ENCODE measurements at places on chromosomes 11 and 22.

DNA sequence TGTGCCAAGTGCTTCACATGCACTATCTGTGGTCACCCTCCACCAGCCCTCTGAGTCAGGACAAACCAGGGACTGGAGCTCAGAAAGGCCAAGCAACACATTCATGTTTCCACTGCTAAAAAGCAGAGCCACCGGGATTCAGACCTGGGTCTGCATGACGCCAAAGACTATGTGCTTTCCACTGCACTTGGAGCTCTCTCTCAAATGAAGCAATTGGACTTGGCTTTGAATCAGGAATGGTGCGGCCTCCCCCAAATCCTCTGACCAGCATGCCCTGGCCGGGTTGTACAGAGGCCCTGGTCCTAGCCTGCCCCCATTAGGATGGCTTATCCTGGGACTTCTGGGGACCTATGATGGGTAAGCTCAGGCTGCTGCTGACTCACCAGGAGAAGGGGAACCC lies 80.7 kb downstream of the PKNOX2 start:
- DNase-seq: no peak

GRCh38 chr11:123216249-123216648 lies 21.2 kb upstream of the CLMP start:
- no peak for DNase-seq

DNA sequence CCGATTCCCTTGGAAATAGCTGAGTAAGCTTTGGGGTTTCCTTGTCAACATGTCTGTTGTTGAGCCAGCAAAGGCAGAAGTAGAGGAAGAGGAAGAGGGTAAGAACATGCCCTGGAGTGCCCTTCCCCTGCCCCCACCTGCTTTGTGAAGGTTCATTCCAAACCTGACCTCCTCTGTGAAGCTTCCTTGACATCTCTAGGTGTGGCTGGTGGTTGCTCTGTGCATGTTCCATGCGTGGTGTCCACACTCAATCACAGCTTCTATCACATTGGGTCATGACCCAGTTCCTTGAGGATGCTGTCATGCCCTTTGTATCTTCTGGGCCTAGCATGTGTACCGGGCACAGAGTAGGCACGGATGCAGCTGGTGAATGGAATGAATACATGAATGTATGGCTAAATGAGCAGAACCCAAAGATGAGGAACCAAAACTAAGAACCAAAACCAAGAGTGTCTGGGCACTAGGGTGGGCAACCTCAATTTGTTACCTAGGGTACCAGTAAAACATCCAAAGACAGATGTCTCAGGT lies 23.7 kb upstream of the FXYD6 start:
- DNase-seq: no peak

GRCh38 chr22:46047841-46048595 lies 71.1 kb upstream of the WNT7B start:
- no peak for DNase-seq

DNA sequence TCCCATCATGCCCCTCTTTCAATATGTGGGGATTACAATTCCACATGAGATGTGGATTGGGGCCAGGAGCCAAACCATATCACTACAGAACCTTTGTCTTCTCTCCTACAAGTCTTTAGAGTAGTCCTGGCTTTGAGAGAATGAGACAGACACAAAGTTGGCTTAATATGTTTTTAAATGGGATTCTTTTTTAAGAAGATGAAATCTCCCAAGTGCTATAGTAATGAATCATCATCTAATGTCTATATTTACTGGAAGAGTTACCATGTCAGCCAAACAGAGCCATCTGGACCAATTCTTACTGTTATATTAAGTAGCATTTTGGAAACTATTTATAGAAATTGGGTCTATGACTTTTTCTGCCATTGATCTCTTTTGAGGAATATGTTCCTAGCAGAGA lies 38.1 kb upstream of the CARD18 start:
- no peak for DNase-seq

DNA sequence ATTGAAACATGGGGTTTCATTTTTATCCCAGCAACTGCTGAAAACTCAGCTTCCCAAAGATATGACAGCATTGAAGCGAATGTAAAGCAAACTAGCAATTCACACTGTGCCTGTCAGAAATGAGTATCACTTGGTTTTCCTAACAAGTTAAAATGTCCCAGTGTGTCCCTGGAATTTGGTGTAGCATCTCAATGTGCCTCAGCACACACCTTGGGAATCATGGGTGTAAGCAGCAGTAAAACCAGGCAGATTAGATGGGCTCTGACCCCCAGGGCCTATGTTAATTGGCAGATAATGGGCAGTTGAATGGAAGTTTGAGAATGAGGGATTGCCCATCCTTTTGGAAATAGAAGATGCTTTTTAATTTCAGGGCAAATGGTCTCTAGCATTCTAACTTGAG lies 784.9 kb upstream of the LRRC4C start:
- DNase-seq: no peak

DNA sequence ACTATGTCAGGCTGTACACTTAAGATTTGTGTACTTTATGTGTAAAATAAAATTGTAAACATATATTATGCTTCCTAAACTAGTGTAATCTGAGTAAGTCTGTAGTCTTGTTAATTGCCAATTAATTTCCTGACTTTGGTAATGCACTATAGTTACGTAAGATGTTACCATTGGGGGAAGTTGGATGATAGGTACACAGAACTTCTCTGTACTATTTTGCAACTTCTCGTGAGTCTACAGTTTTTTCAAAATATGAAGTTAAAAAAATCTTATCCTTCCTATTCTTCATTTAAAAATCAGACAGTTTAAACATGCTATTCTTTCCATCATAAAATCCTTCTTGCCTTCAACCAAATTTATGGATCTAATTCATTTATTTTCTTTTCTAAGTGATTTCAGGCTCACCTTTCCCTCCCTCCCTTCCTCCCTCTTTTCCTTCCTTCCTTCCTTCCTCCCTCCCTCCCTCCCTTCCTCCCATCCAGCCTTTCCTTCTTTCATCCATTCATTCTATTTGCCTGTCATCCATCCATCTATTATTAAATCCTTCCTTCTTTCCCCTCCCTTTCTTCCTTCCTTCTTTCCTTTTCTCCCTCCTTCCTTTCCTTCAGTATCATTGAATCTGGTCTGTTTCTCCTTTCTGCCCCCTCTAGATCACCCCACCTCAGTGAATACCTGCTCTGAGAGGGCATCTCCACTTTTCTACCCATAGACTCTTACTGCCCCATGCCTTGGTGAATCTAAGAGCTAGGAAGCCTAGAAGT lies 22.1 kb upstream of the ASCC2 start:
- DNase-seq: no peak

- DNase-seq: no peak
These were observed 234.3 kb downstream of the TBC1D22A start for GRCh38 chr22:46996595-46997310.

GRCh38 chr11:110445437-110445836 lies 15.7 kb downstream of the FDX1 start:
- DNase-seq: no peak

GRCh38 chr11:4884361-4884760 lies 2.7 kb downstream of the OR51T1 start:
- no peak for DNase-seq

- no peak for DNase-seq
These were observed 77.8 kb downstream of the GRIK4 start for GRCh38 chr11:120589376-120589775.

- DNase-seq: no peak
These were observed 201.3 kb upstream of the BLID start for GRCh38 chr11:122317305-122317704.

DNA sequence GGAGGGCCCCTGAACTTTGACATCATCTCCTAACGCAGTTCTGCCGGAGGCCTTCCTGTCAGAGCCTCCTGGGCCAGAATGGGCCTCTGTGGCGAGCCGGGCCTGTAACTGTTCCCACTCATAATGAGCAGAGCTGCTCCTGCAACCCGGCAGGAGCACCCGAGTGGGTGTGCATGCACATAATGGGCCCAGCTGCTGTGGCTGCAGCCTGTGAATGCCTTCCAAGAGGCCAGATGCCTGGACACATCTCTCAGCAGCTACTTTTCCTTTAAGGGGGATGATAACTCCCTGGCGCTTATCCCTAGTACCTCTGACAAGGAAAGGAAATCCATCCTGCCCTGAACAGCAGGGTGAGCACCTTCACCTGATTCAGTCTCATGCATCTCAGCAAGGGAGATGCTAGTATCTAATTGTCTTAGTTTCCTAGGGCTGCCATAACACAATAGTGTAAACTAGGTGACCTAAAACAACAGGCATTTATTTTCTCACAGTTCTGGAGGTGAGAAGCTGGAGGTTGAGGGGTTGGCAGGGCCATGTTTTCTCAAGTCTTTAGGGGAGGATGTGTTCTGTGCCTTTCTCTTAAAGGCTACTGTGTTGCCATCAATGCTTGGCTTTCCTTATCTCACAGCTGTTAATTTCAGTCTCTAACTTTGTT lies 120.5 kb downstream of the TEAD1 start:
- no peak for DNase-seq

DNA sequence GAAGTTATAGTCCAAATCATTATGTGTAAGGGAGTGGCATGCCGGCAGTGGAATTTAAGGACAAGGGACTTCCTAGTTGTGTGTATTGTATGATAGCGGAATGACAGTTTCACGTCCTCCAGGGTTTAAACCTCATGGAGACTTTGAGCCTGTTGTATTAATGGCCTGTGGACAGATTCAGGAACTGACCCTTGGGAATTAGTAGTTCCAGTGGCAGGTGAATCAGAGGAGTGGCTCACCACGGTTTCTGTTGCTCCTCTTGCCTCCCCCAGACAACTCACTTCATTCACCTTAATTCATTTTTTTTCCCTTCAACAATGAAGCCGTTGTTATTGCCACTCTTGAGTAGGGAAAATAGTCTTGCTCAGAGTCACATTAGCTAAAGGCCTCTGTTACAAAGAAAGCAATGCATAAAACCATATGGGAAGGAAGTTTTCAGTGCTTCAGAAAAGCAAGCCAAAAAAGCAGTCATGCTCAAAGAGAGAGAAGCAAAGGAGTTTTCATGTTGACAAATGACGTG lies 22.6 kb downstream of the AMOTL1 start:
- no peak for DNase-seq

DNA sequence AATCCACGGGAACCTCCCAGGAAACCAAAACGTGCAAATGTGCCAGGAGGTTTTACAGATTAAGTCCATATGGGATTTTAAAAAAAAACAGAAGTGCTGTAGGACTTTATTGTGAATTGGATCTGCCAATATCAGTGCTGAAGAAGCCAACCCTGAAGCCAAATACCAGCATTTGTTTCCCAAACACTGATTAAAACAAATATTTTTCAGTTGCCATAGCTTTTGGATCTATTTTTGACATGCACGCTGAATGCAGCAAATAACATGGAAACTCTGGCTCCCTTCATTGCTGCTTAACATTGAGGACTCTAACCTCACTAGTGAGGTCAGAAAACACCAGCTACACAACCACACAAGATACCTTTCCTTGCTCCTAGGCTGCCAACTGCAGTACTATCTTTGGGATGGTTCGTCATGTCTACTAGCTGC lies 28.4 kb upstream of the SIK2 start:
- no peak for DNase-seq

DNA sequence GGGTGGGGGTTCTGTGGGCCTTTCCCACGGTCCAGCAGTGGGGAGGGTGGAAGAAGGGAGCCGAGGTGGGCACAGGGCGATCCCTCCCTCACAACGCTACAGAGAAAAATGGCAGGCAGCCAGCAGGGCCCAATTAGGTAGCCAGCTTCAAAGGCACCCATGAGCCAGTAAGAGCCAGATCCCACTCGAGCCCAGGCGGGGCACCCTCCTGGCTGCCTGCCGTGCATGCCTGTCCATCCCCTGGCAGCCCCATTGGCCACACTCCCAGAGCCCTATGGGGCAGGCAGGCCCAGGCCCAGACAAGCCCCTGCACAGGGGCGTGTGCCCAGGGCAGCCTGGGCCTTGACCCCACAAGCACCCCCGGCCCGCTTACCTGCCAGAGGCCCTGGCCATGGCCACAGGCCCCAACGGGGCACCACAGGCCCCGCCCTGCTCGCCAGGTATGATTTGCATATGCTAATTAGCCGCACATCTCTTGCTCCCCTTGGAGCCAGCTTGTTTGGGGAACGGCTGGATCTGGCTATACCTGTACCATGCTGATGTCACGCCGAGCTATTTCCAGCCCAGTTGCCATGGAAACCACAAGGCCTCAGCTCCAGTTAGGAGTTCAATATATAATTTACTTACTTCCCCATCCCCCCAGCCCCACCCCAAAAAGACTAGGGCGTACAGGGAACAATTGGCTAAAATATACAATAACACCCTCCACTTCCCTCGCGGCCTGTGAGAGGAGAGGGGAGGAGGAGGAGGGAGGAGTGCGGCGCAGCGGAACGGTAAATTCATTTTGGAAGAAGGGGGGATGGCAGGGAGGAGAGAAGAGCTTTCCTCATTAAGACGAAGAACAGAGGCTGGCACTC lies 47.5 kb upstream of the TCF20 start:
- no peak for DNase-seq

DNA sequence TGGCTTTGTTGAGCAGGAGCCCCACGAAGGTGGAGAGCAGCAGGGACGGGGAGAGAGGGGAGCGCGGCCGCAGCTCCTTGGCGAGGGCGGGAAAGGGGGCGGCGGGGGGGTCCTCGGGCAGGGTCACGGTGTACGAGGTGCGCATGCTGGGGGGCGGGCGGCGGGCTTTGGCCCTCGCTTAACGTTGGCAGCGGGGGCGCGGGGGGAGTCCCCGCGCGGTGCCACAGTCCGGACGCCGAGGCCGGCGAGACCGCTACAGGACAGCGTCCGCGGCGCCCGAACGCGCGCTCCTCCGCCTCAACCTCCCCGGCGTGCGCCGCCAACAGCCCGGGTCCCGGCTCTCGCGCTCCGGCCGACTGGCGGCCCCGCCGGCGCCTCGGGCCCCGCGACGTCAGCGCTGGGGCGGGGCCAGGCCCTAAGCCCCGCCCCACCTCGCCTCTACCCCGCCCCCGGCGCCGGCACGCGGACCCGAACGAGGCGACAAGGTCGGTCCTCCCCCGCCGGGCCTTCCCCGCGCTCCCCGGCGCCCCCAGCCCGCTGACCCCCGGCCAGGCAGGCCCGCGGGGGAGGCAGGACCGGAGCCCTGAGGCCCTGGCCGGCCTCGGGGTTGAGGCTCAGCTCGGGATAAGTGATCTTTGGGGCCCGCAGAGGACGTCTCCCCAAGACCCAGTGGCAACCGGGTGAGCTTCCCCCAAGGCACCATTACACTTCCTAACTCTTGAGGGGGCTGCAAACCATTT lies 17.5 kb downstream of the USP2 start:
- peak; percentile 50 for DNase-seq

- no peak for DNase-seq
These were observed 107.4 kb downstream of the SEZ6L start for GRCh38 chr22:26276529-26277160.

GRCh38 chr11:47259232-47259977 lies 1.6 kb downstream of the NR1H3 start:
- peak; percentile 26 for DNase-seq

GRCh38 chr11:124068601-124069110 lies 27.5 kb upstream of the OR10G7 start:
- DNase-seq: no peak

DNA sequence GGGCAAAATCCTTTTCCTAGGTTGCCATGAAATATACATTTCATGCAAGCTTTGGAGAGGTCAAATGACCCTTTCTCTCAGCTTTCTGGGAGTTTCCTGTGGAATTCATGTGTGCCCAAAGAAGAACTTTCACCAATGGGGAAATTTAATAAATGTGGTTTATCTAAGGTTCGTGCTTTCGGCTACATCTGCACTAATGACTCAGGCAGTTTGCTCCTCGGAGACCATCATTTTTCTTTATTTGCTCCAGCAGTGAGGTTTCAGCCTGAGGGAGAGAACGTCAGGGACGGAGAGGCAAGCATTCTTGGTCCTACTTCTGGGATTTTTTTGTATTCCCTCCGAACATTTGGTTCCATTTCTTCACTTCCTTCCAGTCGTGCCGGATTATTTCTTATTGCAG lies 85.2 kb downstream of the FLI1 start:
- DNase-seq: no peak

All from activated CD4-positive, alpha-beta T cell treated with anti-CD3 and anti-CD28 coated beads, Interleukin-2, Interleukin-4, amounts not matched to agents 100 ng/mL and 50 ng/mL, durations not matched to agents 16 hours and 8 hours (primary cell).